ENCODE measurements at places on chromosomes 7 and 10.

DNA sequence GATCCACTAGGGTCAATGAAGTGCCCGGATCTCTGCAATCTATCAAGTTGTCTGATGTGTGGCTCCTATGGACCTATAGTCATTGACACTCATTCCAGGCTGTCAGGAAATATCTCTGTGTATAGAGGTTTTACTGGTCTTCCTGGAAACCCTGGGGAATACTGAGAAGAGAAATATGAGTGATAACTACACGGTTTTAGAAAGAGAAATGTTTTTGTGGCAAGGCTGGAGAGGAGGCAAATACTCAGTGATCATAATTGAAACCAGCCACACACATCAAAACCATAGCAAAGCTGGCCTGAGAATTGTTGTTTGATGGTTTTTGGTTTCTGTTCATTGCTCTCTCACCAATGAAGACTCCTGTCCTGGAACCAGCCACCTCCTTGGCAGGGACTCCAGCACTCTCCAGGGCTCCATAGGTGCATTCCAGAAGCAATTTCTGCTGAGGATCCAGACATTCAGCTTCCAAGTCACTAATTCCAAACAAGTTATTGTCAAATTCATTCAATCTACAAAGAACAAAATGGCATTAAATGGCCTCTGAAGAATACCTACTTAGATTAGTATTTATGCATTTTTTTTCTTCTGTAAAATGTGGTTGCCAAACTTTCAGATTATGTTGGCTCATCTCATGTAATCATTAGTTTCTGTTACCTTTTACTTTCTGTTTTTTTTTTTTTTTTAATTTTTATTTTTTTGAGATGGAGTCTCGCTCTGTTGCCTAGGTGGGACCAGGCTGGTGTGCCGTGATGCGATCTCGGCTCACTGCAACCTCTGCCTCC is 108.6 kb upstream of the ABI1 start:
- no peak for DNase-seq

DNA sequence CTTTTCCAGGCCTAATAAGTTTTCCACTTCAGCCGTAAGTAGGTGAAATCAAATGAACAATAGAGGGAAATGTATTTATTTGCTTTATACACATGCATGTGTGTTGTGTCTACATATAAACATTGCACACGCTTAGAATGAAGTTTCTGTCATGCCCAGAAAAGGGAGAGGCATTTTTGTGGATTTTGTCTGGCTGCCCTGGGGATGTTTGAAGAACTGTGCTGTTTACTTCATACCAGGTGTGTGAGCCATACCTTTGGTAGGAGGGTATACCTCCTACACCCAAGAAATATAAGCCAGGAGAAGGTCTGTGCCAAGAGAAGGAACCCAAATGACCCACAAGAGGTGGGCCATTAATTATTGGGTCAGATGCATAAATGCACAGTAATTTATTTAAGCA is 12.8 kb downstream of the GATAD1 start:
- no peak for DNase-seq

- no peak for DNase-seq
Observed at GRCh38 chr10:107341281-107341680, 176.8 kb upstream of the SORCS1 start.

DNA sequence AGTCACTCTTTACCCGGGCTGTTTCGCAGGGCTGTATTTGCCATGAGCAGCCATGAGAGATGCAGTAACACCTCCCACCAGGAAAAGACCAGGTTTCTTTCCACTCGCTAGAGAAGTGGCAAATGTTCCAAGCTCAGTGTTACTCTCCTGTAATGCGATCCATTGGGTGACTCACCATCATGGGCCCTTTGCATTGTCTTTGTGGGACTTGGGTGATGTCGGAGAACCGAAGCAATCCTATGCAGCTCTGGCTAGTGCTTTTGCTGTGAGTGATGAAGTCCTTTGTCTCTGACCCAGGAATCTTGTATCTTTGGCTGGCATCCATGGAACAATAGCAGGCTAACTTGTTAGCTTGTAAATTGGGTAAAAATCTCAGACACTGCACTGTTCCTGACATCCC is 40.0 kb downstream of the GHRHR start:
- no peak for DNase-seq

- DNase-seq: no peak
Observed at GRCh38 chr10:124699471-124700292, 44.5 kb downstream of the FAM53B start.

DNA sequence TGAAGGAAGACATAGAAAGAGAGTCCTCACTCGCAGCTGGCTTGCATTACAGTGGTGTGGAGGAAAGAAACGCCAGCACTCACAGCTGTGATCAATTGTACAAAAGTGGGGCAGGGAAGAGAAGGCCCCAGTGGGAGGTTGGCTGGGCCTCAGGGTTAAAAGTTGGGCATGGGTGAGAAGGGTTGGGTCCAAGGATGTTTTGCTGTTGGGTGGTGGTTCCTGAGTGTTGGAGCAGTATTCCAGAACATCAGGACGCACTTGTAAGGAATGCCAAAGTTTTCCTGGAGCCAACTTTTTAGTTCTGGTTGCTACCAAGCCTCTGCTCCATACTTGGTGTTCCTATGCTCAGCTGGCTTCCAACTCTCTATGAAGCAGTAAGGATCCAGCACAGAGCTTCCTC is 55.4 kb upstream of the MKRN1 start:
- no peak for DNase-seq

DNA sequence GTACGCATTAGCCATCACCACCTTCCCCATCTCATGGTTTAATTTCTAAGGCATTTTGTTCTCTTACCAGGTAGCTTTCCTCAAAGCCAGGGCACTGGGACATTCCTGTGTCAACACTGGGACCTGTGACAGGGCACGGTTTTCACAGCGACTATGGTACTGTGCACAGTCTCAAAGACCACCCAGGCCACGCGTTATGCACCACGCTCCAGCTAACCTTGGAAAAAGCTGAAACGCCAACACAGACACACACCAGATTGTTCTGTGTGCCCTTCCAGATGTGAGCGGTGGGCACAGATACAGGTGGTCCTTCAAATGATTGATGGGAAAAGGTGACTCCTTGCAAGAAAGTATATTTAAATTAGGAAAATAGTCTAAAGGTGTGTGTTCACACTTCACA is 337.3 kb downstream of the WDR37 start:
- no peak for DNase-seq

GRCh38 chr7:38280000-38280399 is 6.6 kb upstream of the TARP start:
- DNase-seq: no peak

DNA sequence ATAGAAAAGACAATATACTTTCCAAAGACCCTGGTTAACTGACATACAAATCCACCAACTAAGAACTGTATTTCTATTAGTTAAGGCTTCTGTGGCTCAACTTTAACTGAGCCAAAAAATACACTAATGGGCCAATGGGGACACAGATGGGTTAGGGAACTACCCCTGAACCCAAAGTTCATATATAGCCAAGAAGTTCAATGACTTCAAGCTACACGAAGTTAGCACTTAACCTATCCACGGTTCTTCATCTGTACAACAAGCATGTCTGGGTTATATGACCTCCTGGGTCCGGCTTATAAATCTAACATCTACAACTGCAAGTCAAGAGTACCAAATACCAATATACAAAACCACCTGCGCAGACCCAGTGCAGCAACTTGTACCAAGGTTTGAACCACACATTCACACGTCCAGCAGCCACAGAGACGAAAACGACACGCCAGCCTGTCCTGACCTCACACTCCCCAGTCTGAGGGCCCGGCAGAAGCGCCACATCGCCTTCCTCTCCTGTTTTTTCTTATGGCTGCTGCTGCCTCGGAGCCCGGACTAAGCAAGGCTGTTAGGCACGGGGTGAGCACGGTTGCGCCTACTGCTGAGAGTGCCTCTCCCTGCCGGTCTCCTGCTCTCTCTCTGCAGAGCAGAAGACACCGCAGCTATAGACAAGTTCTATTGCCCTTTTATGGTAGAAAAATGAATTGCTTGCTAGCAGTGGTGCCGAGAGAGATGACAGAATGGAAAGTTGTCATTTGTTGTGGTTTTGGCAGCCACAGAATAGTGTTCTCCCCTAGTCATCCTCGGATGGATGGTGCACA is 86.3 kb downstream of the RNF216 start:
- DNase-seq: no peak

GRCh38 chr7:53835301-53835700 is 706.9 kb upstream of the VSTM2A start:
- DNase-seq: no peak
